NCI-H1092 treated with DMSO at 0.1 percent for 48 hours (cell line): ENCODE measurements at places on chromosomes 1 and 21.

GRCh38 chr1:227125929-227126545, 185.9 kb downstream of the COQ8A start:
- DNase-seq: no peak

DNA sequence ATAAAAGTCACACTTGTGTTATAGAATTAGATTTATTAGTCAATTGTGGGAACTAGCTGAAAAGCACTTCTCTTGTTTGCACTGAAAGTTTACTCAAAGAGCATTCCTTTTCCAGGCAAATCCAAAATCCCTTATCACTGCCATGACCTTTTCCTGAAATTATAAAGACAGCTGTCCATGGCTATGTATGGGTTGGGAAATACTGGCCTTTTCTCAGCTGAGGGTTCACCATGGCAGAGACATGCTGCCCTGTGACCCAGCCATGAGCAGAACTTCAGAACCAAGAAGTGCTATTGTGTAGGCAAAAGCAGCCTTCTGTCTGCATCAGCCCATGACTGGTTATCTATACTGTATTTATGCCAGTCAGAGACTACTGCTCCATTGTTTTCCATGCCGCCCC, 9.8 kb upstream of the EDEM3 start:
- no peak for DNase-seq

GRCh38 chr1:158398818-158399514, at the start of gene OR10T2:
Gene OR10T2 (minus strand): TSS chr1:158399466. CDS start chr1:158399466, 0 bp downstream.
- no peak for DNase-seq

- DNase-seq: no peak
Observed at GRCh38 chr1:110390692-110391245, at the start of gene SLC16A4. Gene SLC16A4 (minus strand): TSS chr1:110391026. CDS start chr1:110389323, 1,703 bp downstream.

DNA sequence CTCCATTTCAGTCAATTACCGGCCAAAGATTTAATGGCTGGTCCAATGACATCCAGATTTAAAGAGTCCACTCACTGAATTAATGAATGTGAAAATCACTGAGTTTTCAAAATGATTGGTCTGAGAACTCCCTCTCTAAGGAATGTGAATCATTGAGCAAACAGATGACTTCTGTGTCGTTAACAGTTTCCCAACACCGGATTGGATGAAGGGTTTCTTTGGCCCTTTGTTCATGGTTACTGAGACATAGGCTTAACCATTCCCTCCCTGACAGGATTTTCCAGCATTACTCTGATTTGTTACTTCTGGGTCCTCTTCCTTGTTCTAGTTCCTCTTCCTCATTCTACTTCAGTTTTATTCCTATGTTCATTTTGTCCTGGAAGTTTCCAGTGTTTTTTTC, 1.5 kb upstream of the CLDN17 start:
- no peak for DNase-seq

GRCh38 chr1:38187552-38187951, 141.0 kb upstream of the POU3F1 start:
- DNase-seq: no peak

- peak; percentile 34 for DNase-seq
Observed at GRCh38 chr1:119582801-119583200, 65.3 kb downstream of the ZNF697 start.

- no peak for DNase-seq
Observed at GRCh38 chr1:109894823-109895719, 15.6 kb upstream of the CSF1 start.

DNA sequence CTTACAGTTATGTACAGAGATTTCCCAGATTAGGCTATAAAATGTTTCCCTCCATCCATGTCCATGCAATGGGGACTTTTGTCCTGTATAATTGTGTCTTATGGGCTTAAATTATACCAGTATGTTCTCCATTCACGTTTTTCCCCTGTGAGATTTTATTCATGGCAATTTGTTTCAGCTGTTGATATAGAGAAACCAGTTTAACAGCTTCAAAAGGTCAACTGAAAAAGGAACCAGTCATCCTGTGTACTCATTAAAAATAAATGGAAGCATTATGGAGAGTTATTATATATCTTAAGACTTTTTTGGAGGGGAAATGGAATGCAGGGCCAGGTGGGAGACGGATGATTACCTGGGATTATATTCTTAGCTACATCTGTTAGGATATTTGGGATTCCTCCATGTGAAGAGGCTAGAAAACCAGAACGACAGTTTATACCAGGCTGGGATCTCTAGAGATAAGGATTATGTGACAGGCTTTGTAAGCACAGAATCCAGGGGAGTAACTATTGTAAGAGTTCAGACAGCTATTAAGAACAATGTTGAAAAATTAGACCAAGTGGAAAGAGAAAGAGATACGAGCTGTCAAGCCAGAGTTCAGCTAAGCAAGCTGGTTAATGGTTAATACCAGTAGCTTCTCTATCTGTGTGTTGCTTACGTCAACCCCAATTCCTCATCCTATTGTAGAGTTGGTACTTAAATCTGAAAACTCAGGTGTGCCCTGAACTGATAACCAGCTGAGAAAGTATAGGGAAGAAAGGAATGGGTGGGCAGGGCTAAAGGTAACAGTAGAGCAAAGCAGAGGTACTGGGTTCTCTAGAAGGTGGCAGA, 12.4 kb upstream of the ZNF697 start:
- DNase-seq: no peak

- DNase-seq: no peak
Observed at GRCh38 chr1:92754719-92755050, 30.2 kb downstream of the EVI5 start.

- DNase-seq: peak; percentile 49
Observed at GRCh38 chr1:15352128-15352957, 57.3 kb upstream of the EFHD2 start.

- DNase-seq: no peak
Observed at GRCh38 chr21:17834639-17835354, 15.6 kb upstream of the C21orf91 start.

DNA sequence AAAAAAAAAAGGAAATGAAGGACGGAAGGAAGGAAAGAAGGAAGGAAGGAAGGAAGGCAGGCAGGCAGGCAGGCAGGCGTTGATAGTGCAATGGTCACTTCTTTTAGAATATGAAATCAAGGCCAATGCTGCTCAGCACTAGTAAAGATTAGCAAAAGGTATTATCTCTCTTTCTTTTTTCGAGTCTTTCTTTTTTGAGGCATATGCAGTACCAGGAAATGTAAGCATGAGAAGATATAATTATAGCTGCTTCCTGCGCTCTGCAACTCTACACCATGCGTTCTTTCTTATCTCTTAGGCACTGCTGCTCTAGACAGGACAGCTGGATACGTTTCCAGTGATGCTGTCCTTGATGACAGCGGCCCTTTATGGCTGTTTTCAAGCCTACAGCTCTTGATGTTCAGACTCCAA, 1512.5 kb upstream of the B3GALT2 start:
- DNase-seq: no peak

GRCh38 chr1:6197746-6198427, 1.5 kb downstream of the RPL22 start:
- DNase-seq: no peak

DNA sequence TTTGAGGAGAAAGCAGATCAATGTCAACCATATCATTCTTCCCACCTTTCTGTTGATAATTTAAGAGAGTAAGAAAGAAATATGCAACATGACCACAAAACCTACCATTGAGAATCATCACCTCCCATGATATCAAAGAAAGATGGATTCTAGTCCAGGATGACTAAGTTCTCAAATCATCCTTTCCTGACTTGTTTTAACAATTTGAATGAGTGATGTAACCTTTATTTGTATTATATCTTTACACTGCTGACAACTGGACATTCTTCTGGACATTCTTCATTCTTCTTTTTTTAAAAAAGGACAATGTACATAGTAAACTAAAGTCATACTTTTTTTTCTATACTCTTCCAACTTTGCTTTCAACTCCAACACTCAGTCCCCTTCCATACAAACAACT, 9.5 kb downstream of the PSMB4 start:
- no peak for DNase-seq

- no peak for DNase-seq
Observed at GRCh38 chr1:15796086-15796462, 11.4 kb downstream of the UQCRHL start.

DNA sequence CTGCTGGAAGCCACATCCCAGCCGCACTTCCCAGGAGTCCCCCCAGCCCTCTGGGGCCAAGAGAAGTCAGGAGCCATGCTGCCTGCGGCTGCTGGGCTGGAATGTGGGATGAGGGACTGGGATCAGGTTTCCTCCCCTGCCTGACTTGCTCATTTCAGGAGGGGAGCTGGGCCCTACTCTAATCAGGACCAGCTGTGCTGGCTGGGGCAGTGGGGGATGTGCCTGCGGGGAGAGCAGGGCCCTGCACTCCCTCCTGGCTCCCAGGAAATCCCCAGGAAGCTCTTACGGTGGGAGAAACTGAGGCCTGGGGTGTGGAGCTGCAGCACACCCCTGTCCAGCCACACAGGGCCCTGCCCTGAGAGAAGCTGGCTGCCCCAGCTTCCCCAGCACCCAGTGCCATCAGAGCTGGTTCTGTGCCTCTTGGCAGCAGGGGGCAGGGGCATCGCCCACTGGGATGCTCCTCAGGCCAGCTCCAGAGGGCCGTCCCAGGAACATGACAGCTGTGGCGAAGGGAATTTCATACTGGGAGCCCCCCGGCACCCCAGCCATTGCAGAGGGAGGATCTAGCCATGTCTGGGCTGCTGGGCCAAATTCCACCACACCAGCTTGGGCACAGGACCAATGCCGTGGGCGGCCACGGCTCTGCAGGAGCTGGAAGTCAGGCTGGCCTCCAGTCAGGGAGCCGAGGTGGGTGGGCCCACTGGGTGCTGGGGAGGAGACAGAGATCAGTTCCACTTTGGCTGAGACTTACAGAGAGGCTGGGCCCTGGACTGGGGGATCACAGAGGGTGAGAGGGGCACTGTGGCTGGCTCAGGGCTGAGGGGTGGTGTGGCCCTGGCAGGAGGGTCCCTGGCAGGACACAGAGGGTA, 21.3 kb upstream of the PRSS38 start:
- no peak for DNase-seq

- DNase-seq: peak; percentile 76
Observed at GRCh38 chr1:165531021-165531420, 12.8 kb upstream of the LRRC52 start.

DNA sequence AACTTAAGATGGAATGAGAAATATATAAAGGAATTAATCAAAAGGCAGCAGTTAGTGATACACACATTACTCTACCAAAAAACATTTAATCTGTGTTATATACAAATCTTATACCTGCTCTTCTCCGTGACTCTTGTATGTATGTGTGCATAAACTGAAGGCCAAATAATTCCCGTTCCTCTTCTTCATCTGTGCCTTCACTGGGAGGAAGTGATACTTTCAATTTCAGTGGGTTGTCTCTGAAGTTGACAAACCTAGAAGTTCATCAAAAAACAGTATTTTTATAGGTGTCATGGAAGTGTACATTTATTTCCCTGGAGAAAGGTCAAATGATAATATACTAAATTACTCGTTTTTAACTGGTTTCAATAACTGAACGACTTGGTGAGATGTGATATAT, 19.3 kb downstream of the TRMT13 start:
- DNase-seq: no peak

DNA sequence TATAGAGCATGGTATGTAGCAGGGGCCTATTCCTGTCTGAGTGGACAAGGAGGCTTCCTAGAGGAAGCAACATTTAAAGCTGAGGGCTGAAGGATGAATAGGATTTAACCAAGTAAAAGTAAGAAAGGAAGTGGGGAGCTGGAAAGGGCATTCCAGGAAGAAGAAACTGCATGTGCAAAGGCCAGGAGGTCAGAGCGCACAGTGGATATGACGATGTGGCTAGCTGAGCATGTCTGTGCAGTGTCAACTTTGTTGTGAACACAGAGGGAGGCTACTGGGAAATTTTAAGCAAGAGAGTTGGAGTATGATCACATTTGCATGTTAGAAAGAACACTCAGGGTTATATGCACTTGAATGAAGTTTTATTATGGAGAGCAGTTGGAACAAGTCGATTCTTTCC, 28.6 kb upstream of the JUN start:
- no peak for DNase-seq

DNA sequence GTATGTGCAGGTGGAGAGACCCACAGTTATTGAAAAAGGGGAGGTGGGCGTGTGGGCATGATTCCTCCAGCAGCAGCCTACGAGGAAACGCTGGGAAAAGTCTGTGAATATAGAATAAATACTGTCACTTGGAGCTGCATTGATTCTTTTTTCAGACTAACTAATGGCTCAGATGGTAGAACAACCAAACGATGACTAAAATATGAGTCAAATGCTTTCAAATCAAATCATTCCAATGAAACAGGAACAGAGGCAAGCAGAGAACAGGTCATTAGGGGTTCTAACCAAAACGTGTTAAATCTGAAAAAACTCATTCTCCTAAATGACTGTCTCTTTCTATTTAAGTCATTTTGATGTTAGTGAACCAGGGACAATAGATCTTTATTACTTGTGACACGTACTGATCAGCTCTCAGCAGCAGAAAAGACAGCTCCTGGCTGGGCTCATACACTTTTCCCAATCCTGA, 35.1 kb upstream of the SEC16B start:
- DNase-seq: no peak

- DNase-seq: no peak
Observed at GRCh38 chr1:234505769-234506102, 26.8 kb upstream of the TARBP1 start.
